ENCODE measurements at places on chromosomes 12 and 14. TPM values are rescaled to one million over a fixed set of nuclear protein-coding genes. Genes with fewer than 3 reads are reported as not detected.

Gene SOAT2
- 0.18 TPM for total RNA-seq

Gene KCNMB4
- total RNA-seq: 0.44 TPM

Gene KCNA1
- not detected for total RNA-seq

DNA sequence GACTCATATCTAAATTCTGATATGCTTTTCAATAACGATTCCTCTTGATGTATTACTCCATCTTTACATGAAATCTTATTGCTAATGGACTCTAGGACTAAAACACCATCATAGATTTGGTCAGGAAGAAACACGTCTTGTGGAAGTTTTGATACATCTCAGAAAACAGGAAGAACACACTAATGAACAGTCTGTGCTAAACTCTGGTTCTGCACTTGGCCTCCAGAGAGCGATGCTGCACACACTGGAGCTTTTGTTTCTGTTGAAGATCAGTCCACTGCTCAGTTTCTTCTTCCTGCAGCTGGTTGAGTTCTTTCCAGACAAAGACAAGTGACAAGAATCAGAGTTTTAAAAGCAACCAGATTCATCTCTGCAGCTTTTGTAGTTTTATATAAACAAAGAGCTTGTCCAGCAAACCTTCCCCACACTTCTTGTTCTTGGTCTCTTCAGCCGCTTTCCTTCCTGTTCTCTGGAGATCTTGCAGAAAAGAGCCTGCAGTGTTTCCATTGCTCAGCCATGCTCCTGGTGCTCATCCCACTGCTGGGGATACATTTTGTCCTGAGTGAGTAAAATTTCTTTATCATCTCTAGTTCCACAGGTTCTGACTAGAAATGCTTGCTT, 229.1 kb upstream of the OR4E1 start:
- DNase-seq: no peak

- peak; percentile 64 for DNase-seq
These were observed 18.0 kb upstream of the DYRK2 start for GRCh38 chr12:67630373-67631088.

DNA sequence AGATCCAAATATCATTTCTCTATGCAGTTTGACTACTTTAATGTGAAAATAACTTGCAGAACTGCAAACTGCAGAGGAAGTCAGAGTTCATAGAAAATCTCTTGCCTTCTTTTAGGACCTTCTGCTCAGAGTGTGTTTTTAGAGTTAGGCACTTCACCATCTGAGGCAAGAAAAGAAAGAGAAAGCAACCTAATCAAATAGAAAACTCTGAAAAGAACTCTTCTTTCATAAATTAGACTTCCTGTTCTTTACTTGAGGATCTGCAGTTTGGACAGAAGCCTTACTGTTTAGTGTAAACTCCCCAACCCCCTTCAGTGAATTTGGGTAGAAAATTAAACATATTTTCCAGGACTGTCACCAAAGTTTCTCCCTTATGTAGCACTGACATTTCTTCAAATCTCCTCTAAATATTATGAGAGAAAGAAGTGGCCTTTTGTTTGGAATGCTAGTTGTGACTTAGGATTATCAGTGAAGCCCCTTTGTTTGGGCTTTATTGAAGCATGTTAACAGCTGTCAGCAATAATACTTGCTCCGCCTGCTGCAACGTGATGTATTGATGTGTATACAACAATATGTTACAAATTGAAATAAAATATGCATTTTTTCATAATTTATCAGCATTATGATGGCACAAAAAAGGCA, 99.5 kb downstream of the PDZRN4 start:
- no peak for DNase-seq

GRCh38 chr14:77098529-77099353, 683 bp downstream of the CIPC start:
- DNase-seq: no peak

- DNase-seq: peak; percentile 51
These were observed 88.2 kb downstream of the TBC1D30 start for GRCh38 chr12:64912516-64913255.

DNA sequence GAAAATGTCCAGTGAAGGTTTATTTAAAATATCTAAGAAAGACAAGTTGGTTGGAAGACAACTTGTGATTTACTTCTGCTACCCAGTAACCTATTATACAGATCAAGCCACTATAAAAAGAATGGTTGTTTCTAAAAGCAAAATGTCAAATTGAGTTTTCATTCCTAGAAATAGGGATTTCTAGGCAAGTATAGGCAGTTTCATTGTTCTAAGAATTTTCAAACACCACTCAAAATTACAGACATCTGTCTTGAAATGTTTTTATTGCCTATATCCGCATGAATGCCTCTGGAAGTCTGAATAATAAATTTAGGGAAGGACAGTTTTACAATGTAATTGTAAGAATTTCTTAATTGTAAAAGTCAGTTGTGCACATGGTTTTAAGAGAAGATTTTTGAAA, 8.6 kb downstream of the YEATS4 start:
- DNase-seq: no peak

- no peak for DNase-seq
These were observed 32.8 kb downstream of the ARHGAP5 start for GRCh38 chr14:32109676-32110547.
